ENCODE measurements at places on chromosomes 7 and 10. TPM values are rescaled to one million over a fixed set of nuclear protein-coding genes. Genes with fewer than 3 reads are reported as not detected.

Gene SVIL
- 95.9 TPM for total RNA-seq

Gene CPED1
- total RNA-seq = 23.5 TPM

Gene SLF2
- 25.4 TPM for total RNA-seq

Gene LIPN
- total RNA-seq = not detected

Gene TEX36
- not detected for total RNA-seq

Gene GHRHR
- not detected for total RNA-seq

Gene MKI67
- total RNA-seq = 15.2 TPM

Gene ERVW-1
- total RNA-seq = not detected

Gene MACROH2A2
- 9.2 TPM for total RNA-seq

Gene SLC26A5
- total RNA-seq = not detected

Gene GNAI1
- 57.2 TPM for total RNA-seq

Gene MSS51
- 2.5 TPM for total RNA-seq

Gene GIMAP5
- total RNA-seq = 18.7 TPM

Gene BTBD16
- total RNA-seq = not detected

Gene NUTM2D
- 1.4 TPM for total RNA-seq

Gene LHFPL3
- not detected for total RNA-seq

Gene C10orf53
- not detected for total RNA-seq

Gene FOXI2
- total RNA-seq = not detected

Gene ASIC3
- 0.29 TPM for total RNA-seq

Gene FXYD4
- total RNA-seq = not detected

Gene ARL5B
- 4.1 TPM for total RNA-seq

Gene ITIH2
- not detected for total RNA-seq

Gene SRRM3
- 6.4 TPM for total RNA-seq

Gene ABCA13
- total RNA-seq = 0.92 TPM

Gene TRIL
- 7.5 TPM for total RNA-seq

Gene TMEM196
- total RNA-seq = not detected

Gene PRRT4
- not detected for total RNA-seq

Gene JAKMIP3
- total RNA-seq = 0.58 TPM

All from stomach (tissue), 19 donors.